ENCODE measurements at places on chromosomes 3 and 15. TPM values are rescaled to one million over a fixed set of nuclear protein-coding genes. Genes with fewer than 3 reads are reported as not detected.

- no peak for DNase-seq
Observed at GRCh38 chr3:30666572-30667279, 60.3 kb downstream of the TGFBR2 start.

- no peak for DNase-seq
Observed at GRCh38 chr3:155617346-155617925, 127.4 kb downstream of the PLCH1 start.

The CPN2 gene
- not detected for total RNA-seq

DNA sequence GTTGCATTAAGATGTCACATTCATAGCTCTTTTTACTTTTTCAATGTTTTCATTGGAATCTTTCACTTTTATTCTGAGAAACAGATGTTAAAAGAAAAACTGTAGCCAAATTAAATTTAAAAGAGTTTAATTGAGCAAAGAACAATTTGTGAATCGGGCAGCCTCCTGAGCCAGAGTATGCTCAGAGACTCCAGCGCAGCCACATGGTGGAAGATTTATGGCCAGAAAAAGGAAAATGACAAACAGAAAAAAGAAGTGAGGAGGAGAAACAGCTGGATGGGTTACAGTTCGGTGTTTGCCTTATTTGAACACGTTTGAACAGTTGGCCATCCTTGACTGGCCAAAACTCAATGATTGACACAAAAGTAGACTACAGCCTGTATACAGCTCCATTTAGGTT, 33.8 kb upstream of the RAB11A start:
- no peak for DNase-seq

- DNase-seq = peak; percentile 72
Observed at GRCh38 chr3:56988458-56989168, 71.9 kb upstream of the SPATA12 start.

GRCh38 chr3:144109944-144110343, 138.3 kb downstream of the DIPK2A start:
- DNase-seq = no peak

The GOLGA6L9 gene
- total RNA-seq = 5.8 TPM

- DNase-seq = peak; percentile 25
Observed at GRCh38 chr3:174858353-174858752, 781 bp upstream of the NAALADL2 start.

The LYSMD2 gene
- 14.3 TPM for total RNA-seq
